ENCODE measurements at places on chromosomes 11 and 22.

DNA sequence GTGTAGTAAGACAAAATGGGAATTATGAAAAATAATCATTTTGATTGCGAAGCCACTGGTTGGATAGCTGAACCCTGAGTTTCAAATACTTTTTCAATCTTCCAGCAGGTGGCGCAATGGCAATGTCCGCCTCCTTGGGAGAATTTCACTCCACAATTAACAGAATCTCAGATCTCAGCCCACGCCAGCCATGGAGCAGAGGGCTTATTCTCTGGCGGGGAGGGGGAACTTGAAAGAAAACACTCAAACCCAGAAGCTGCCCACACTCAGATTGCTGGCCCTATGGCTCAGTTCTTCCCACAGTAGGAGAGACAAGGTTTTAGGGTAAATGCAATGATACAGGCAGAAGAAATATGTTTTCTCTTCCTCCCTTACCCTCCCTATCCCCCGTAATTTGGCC, 38.7 kb upstream of the RCN1 start:
- DNase-seq = peak; percentile 58

GRCh38 chr11:124670732-124671131, 2.8 kb downstream of the SIAE start:
- no peak for DNase-seq

DNA sequence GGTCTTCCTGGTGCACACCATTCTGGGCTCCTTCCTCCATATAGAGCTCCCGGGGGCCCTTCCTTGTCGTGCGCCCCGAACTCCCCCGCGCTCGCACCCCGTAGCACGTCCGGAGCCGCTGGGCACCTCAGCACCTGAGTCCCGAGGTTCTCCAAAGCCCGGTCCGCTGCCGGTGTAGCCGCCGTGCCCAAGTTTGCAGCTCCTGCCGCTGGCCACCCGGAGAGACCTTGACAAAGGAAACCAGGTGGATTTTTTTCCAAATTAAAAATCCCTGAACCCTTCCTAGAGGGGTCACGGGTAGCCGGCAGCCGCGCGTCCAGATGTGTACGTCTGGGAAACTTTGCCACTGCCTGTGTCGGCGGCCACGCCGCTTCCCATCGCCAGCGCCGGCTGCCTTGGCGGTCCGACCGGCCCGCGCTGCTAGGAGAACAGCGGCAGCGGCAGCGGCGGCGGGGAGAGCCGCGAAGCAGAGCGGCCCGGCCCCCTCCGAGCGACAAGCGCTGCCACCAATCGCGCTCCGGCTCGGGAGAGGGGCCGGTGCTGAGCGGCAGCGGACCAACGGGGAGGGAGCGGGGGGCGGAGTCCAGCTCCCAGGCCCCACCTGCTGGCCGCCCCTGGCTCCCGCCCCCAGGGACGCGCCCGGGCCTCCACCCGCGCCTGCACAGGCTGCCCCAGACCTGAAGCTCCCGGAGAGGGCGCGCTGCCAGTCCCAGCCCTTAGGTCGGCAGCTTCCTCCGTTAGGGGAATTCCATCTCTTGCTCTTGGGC, at the start of gene GALNT18:
TSS of gene GALNT18 (minus strand) at position 433 of the 767 bp plus-strand sequence.
- peak; percentile 93 for DNase-seq

GRCh38 chr11:131504199-131504949, 134.0 kb downstream of the NTM start:
- peak; percentile 54 for DNase-seq

DNA sequence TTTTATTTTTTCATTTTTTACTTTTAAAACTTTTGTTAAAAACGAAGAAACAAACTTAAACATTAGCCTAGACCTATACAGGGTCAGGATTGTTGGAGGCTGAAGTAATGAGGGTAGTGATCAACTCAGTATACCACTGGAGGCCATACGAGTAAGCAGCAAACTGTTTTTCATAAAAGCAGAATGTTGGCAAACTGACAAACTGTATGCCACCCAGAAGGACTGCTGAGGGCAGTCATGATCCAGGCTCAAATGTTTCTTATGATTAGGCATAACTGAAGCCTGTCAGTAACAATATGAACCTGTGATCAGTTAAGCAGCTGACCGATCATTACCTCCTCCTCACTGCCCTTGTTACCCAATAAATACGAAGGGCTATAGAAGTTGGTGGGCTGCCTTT, 10.2 kb upstream of the SC5D start:
- no peak for DNase-seq

- no peak for DNase-seq
Observed at GRCh38 chr11:132840191-132840590, 692.1 kb downstream of the OPCML start.

- no peak for DNase-seq
Observed at GRCh38 chr11:37830529-37830928, 1232.5 kb upstream of the RAG2 start.

GRCh38 chr11:116837231-116838091, at the start of gene APOA1:
TSS of gene APOA1 (minus strand) at chr11:116837622. CDS start at chr11:116837387, 235 bp downstream.
- DNase-seq = peak; percentile 39

DNA sequence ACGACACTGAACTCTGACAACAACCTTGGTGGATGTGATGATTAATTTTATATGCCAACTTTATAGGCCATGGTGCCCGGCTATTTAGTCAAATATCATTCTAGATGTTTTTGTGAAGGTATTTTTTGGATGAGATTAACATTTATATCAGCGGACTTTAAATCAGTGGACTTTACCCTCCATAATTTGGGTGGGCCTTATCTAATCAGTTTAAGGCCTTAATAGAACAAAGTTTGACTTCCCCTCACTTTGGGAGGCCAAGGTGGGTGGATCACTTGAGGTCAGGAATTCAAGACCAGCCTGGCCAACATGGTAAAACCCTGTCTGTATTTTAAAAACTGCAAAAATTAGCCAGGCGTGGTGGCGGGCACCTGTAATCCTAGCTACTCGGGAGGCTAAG, 4.0 kb downstream of the PRCP start:
- DNase-seq = no peak

GRCh38 chr11:19602891-19603290, 109.7 kb upstream of the NAV2 start:
- DNase-seq = no peak

All from fibroblast of skin of back (primary cell).